ENCODE measurements at places on chromosomes 5 and 9.

DNA sequence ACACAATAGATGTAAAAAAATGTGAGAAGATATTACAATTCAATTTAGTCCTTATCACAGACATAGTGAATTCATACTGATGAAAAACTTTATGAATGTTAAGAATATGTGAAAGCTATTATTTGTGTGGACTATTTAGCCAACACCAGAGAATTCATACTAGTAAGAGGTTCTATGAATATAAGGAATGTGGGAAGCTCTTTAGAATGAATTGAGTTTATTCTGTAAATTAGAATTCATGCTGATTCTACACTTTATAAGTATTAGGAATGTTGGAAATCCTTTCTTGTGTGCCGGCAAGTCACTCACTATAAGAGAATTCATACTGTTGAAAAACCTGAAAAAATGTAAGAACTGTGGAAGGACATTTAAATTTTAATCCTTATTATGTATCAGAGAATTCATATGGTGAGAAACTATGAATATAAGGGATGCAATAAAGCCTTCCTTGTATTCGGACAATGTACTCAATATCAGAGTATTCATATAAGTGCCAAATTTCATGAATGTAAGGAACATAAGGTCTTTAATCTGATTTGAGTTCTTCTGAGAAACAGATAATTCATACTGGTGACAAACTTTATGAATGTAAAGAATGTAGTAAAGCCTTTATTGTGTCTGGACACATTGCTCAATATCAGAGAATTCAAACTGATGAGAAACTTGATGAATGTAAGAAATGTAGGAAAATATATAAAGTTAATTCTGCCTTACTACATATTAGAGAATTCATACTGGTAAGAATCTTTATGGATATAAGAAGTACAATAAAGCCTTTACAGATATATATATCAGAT lies 21.6 kb upstream of the PCDHA1 start:
- no peak for DNase-seq

GRCh38 chr9:118575341-118576070 lies 793.7 kb downstream of the BRINP1 start:
- DNase-seq, result no peak

DNA sequence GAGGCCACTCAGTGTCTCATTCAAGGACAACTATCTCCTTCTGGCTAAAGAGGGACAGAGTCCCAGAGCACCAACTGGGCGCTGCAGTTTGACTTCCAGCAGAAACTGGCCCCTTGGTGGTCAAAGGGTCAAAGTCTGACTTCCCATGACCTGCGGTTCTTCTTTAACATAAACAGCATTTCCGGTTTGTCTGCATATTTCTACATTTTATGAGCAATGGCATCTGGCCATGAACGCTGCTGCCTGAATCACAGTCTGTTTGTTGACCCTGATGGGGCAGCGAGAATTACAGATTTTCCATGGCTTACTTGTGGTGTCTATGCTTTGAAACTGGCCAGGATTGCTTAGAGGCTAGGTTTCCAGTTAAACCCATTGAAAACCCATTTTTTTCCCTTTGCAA lies 1.3 kb downstream of the TNFSF15 start:
- DNase-seq, result peak; percentile 41

DNA sequence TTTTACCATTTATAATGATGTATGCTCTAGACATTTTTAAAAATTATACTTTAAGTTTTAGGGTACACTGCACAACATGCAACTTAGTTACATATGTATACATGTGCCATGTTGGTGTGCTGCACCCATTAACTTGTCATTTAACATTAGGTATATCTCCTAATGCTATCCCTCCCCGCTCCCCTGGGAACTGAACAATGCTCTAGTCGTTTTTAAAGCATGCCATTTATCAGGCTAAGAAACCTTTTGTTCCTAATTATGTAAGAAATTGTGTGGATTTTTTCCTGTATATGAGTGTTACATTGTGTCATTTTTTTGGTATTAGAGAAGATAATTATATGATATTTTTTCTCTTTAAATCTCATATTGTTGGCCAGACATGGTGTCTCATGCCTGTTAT lies 72.8 kb upstream of the SGCD start:
- DNase-seq, result no peak

- DNase-seq, result no peak
Observed at GRCh38 chr5:68240202-68240601, 24.6 kb downstream of the PIK3R1 start.

- no peak for DNase-seq
Observed at GRCh38 chr5:4295663-4296339, 700.2 kb downstream of the IRX1 start.

DNA sequence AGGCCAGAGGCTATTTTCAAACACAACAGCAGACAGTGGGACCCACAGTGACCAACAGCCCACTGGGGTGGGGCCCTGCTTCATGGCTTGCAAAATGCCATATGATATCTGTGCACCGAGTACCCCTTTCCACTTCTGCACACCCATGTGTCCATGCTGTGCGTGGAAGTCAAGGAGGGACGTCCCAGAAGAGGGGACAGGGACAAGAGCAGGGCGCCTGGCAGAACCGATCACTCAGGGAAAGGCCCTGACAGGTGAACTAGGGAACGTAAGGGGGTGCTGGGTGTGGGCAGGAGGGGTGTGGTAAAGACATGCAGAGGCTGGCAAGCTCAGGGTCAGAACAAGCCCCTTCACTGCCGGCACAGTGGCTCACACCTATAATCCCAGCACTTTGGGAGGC lies 7.6 kb upstream of the TTLL11 start:
- no peak for DNase-seq

DNA sequence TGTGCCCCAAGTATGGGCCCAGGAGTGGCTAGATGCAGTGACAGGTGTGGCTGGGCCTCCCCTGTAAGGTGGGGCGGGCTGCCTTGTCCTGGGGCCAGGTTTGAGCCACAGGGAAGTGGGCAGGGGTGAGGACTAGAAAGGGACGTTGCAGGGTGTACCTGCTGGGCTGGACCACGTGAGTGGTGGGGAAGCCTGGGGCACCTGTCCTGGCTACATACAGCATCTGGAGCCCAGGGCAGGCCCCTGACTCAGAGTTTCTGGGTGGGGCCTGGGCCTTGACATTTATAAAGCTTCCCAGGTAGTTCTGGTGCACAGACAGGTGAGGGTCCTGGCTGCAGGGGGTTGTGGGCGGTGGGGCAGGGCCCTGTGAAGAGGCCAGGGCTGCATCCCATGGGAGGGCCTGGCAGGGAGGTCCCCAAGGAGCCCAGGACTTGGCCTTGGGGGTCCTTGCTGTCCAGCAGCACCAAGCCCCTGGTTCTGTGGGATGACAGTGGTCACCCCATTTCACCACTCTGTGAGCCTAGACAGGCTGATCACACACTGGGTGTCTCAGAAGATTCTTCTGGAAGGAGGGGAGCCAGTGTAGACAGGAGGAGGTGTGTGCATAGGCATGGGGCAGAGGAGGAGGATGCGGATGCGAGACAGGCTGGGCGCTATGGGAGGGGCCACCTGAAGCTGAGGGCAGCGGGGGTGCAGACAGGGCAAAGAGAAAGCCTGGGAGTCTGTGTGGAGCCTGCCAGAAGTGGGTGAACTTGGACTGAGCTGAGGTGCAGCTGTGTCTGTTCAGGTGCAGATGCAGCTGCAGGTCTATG lies 94.0 kb downstream of the PHF2 start:
- DNase-seq, result no peak

DNA sequence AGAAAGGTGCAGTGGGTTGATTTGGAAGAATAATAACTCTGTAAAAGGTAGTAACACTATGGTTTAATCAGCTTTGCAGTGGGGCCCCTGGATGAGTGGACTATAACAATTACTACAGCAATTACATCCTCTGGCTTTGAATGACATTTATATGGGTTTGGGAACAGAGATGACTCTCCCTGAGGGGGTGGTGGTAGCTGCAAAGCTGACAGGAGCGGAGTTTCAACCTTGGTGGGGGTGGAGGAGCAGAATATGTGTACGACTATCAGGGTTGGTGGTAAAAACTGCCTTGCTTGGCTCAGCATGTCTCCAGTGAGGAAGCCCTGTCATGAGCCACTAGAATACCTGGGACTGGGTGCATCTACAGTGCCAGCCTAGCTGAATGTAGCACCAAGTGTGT lies 28.3 kb upstream of the NR3C1 start:
- DNase-seq, result no peak

DNA sequence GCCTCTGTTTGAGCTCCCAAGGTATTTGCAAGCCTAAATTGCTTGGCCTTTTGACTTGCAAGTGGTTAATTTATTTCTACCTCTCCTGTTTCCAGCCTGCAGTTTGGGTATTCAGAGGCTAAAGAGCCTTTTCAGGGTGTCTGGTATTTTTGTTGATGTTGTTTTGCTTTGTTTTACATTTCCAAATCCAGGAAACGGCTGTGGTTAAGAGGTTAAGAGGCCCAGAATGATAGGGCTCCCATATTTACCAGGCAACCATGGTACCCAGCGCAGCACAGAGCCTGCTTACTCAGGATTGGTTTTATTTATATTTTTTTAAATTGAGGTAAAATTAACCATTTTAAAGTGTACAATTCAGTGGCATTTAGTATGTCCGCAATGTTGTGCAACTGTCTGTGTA lies 92.1 kb downstream of the PDZD2 start:
- DNase-seq, result no peak

GRCh38 chr5:57825031-57825686 lies 342.5 kb upstream of the ACTBL2 start:
- DNase-seq, result peak; percentile 63

- no peak for DNase-seq
Observed at GRCh38 chr9:93255494-93255867, 71.5 kb downstream of the WNK2 start.

GRCh38 chr9:90054810-90055209 lies 450.0 kb downstream of the GADD45G start:
- DNase-seq, result no peak

DNA sequence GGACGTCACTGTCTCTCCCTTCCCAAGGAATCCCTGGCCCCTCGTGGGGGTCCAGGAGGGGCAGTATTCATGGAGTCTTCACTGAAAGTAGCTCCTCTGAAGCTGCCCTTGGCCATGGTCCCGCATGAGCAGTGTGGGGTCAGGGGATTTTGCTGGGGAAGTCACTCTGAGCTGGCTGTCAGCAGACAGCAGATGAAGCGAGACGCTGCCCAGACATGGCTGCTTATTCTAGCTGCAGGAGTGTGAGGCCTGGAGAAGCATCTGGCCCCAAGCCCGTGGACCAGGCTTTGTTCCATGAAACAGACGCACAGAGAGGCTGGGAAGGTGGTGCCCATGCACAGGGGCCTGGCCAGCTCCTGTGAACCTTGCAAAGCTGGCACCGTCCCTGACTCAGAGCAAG lies 21.5 kb upstream of the ASS1 start:
- no peak for DNase-seq

- no peak for DNase-seq
Observed at GRCh38 chr9:124128568-124129166, 117.1 kb downstream of the LHX2 start.

DNA sequence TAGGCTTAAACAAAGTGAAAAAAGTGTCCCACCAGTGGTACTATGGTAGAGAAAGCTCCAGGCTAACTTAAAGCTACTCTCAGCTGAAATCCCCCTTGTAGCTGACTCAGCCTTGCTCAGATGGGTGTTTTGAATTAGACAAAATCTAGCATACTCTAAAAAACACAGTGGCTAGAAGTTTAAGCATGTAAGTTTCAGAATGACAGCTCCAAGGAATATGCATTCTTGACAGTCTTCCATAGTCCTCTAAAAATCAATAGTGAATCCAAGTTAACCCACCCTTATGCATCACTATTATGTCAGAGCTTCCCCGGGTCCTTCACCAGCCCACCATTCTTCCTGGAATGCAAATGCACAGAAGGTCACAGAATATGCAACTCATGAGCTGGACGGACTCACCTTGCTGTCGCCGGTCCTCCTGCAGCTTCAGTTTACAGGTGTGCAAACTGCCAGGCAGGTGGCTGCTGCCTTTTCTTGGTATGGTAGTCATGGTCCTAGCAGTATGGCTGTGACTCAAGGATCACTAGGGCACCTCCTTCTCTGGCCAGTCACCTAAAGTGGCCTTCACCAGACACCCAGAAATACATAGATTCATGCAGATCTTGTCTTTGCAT lies 668 bp downstream of the RANBP3L start:
- no peak for DNase-seq

DNA sequence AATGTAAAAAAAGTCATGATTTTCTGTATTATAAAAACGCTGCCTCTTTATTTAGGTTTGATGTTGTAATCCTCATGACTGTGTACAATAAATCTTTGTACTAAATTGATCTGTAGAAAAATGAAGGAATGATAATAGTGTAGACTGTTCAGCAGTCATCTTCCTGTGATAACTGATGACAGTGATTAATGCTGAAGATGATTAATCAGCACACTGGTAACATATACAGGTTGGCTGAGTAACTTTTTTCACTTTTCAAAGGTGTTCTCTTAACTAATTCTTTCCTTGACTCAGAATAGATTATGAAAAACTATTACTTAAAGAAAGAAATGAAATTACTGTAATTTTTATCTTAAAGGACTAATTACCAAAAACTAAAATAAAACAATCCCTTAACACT lies 122.5 kb downstream of the RFX3 start:
- DNase-seq, result no peak

DNA sequence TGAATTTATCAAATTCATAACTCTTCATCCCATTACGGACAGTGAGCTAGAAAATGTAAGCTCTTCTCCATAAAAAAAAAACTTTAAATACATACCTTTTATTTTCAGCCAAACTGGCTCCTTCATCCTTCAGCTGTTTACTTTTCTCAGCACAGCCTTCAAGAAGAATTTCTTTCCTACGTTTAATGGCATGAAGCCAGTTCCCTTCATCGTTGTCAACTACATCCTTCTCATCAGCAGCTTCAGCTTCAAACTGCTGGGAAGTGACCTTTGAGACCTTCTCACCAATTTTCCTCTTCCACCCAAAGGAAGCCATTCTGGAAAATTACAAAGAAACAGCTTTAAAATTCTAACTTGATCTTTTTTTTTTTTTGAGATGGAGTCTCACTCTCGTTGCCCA lies 9.1 kb downstream of the TTC33 start:
- DNase-seq, result no peak

DNA sequence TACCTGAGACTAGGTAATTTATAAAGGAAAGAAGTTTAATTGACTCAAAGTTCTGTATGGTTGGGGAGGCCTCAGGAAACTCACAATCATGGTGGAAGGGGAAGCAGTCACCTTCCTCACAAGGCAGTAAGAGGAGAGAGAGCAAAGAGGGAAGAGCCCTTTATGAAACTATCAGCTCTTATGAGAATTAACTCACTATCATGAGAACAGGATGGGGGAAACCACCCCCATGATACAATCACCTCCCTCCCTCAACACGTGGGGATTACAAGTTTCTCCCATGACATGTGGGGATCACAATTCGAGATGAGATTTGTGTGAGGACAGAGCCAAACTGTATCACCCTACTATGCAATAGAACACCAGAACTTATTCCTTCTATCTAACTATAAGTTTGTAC lies 27.9 kb downstream of the CD274 start:
- DNase-seq, result no peak

GRCh38 chr5:61650661-61651060 lies 318.6 kb downstream of the ZSWIM6 start:
- no peak for DNase-seq

- no peak for DNase-seq
Observed at GRCh38 chr5:1090538-1090937, 21.3 kb downstream of the SLC12A7 start.

GRCh38 chr5:173304591-173304988 lies 23.6 kb downstream of the STC2 start:
- DNase-seq, result no peak
